Heart left ventricle (tissue), 16 donors: ENCODE measurements at places on chromosomes 4 and X. TPM values are rescaled to one million over a fixed set of nuclear protein-coding genes. Genes with fewer than 3 reads are reported as not detected.

GSX2 gene
- not detected for total RNA-seq

NAP1L2 gene
- 7.2 TPM for total RNA-seq

ZNF718 gene
- 2.4 TPM for total RNA-seq

NXT2 gene
- 1.6 TPM for total RNA-seq
